ENCODE measurements at places on chromosomes 7 and 10. TPM values are rescaled to one million over a fixed set of nuclear protein-coding genes. Genes with fewer than 3 reads are reported as not detected.

- no peak overlapping the region for H3K4me3 ChIP-seq
- no peak for DNase-seq
- H3K4me1 ChIP-seq: peaks cover 23% of the 10 kb centered on the region
- H3K27ac ChIP-seq: no peak overlapping the region
Measured at GRCh38 chr7:149498811-149499210, 1.2 kb upstream of the ZNF746 start.

DNA sequence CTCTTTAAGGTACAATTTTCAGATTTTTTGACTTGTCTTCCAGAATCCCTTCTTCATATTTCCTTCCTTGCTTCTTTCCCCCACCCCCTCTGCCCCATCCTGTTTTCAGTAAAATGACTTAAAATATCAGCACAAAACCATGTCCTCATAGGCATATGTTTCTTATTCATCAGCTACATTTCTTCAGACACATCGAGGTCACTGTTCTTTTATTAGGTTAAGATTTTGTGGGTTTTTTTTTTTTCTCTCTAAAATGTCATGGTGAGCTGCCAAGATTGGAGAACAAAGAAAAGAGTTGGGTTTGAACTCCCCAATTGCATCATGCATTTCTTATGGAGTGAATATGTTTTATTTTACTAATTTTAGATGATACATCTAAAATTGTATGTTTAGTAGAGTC, 35.8 kb downstream of the LAMB4 start:
- no peaks in the 10 kb centered on the region for H3K27me3 ChIP-seq
- H3K4me3 ChIP-seq: no peak overlapping the region
- peaks cover 15% of the 10 kb centered on the region for H3K4me1 ChIP-seq
- no peak for DNase-seq
- peak overlapping the region; percentile 73 for H3K27ac ChIP-seq
- H3K36me3 ChIP-seq: no peaks in the 10 kb centered on the region

DNA sequence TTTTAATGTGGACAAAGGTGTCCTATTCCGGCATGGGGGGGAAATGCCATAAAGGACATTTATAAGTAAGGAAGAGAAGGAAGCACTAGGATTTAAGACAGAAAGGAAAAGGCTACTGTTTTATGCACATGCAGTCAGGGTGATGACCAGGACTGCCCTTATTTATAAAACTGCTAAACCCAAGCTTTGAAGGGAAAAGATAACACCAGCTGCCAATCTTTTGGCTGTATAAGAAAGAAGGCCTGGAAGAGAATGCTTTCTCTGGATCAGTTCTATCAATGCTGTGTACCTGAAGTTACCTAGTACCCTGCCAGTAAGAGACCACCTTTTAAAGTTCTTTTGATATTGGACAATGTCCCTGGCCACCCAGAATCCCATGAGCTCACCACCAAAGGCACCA, 59.2 kb downstream of the MINDY3 start:
- no peaks in the 10 kb centered on the region for H3K4me1 ChIP-seq
- no peaks in the 10 kb centered on the region for H3K27me3 ChIP-seq
- DNase-seq: no peak
- H3K36me3 ChIP-seq: peaks cover 35% of the 10 kb centered on the region
- H3K4me3 ChIP-seq: no peak overlapping the region
- no peak overlapping the region for H3K27ac ChIP-seq

DNA sequence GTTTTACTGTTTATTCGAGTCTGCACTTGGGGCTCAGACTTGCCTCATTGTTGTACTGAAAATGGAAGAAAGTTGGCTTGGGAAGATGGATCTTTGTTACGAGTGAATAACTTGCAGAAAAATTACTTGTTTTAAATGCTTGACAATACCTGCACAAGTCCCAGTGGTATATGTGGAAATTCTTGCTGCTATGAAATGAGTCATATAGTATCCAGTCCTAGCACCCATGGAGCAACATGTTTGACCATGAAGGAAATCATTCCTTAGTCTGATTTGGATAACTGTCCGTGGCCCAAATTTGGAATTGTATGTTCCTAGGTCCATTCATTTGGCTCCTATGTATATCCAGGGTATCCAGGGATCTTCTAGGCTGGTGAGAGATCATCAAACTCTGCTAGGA, 1096.8 kb downstream of the KCNMA1 start:
- no peaks in the 10 kb centered on the region for H3K4me1 ChIP-seq
- no peak for DNase-seq
- H3K27me3 ChIP-seq: no peaks in the 10 kb centered on the region
- H3K27ac ChIP-seq: no peak overlapping the region

GRCh38 chr10:15898046-15898445, 37.7 kb upstream of the MINDY3 start:
- peaks cover 8% of the 10 kb centered on the region for H3K27me3 ChIP-seq
- no peaks in the 10 kb centered on the region for H3K36me3 ChIP-seq
- no peak for DNase-seq
- H3K4me3 ChIP-seq: no peak overlapping the region
- no peaks in the 10 kb centered on the region for H3K4me1 ChIP-seq

GRCh38 chr7:46291601-46292150, 370.6 kb upstream of the IGFBP3 start:
- H3K36me3 ChIP-seq: no peaks in the 10 kb centered on the region
- H3K27ac ChIP-seq: peak overlapping the region; percentile 69
- DNase-seq: no peak

- H3K27ac ChIP-seq: no peak overlapping the region
- no peak overlapping the region for H3K4me3 ChIP-seq
- no peaks in the 10 kb centered on the region for H3K27me3 ChIP-seq
- no peak for DNase-seq
Measured at GRCh38 chr7:137006293-137006692, 137.8 kb downstream of the CHRM2 start.

GRCh38 chr10:3946234-3947229, 161.5 kb upstream of the KLF6 start:
- H3K27me3 ChIP-seq: no peaks in the 10 kb centered on the region
- peak overlapping the region; percentile 32 for H3K27ac ChIP-seq
- DNase-seq: no peak
- no peak overlapping the region for H3K4me3 ChIP-seq
- peaks cover 8% of the 10 kb centered on the region for H3K4me1 ChIP-seq
- no peaks in the 10 kb centered on the region for H3K36me3 ChIP-seq

GRCh38 chr10:84075226-84076046, 63.9 kb upstream of the GHITM start:
- DNase-seq: no peak
- peak overlapping the region; percentile 35 for H3K27ac ChIP-seq
- H3K36me3 ChIP-seq: no peaks in the 10 kb centered on the region
- no peaks in the 10 kb centered on the region for H3K27me3 ChIP-seq

Gene CTAGE8
- 5.5 TPM for total RNA-seq

Gene SP4
- total RNA-seq: 5.3 TPM

Gene INHBA
- total RNA-seq: 1.2 TPM
